Gastroesophageal sphincter (tissue), 4 donors: ENCODE measurements at places on chromosomes 5 and 9. TPM values are rescaled to one million over a fixed set of nuclear protein-coding genes. Genes with fewer than 3 reads are reported as not detected.

DNA sequence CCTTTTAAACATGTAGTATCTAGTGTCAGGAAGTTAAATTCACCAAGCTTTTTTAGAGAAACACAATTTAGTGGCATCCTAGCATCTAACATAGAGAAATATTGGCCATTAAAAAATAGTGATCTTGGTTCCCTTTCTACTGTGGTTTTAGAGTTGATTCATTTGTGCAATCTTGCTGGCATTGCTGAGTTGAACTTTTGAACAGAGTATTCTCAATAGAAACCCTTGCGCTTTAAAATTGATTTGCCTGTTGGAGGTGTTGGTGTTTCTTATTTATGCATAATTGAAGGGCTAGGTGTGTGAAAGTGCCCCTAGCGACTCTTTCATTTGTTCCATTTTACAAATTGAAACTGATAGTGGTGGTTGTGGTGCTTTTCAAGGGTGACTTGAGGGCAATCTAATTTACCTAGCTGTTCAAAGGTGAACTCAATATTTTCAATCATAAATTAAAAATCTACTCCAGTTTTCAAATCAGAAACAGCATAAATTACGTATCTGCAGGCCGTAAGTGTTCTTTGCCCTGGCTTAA lies 73.0 kb upstream of the MPDZ start:
- ATAC-seq, result no peak

STC2 gene
- 116 TPM for total RNA-seq

IRGM gene
- total RNA-seq, result not detected

GRCh38 chr9:135887021-135887507 lies 20.3 kb downstream of the CAMSAP1 start:
- peak; percentile 41 for ATAC-seq

- no peak for ATAC-seq
These were observed 31.5 kb upstream of the MYORG start for GRCh38 chr9:34408173-34408572.

GRCh38 chr5:135315386-135315785 lies 83.6 kb downstream of the MACROH2A1 start:
- ATAC-seq, result no peak

DNA sequence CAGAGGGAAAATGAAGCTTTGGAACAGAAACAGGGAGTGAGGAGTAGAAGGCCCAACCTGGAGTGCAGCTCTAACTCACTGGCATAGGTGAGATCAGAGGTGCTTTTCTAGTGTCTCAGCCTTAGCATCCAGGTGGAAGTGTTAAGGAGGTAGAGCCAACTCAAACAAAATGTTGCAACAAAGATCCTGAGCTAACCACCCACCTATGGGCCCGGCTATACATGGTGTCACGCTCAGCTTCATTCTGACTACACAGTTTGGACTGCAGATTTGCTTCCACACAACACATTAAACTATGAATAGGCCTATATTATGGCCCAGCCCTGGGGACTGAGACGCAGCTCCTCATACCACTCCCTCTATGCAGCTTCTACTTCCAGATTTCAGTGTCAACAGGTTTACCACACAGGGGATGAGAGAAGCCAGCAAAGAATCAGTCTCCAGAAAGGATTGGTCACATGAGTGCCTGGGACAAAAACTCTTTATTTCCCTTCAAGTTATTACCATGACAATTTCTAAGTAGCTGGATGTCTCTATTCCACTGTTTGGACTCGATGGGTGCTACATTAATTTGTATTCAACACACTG lies 9.0 kb downstream of the C5orf63 start:
- ATAC-seq, result no peak

SLC6A7 gene
- total RNA-seq, result not detected

DNA sequence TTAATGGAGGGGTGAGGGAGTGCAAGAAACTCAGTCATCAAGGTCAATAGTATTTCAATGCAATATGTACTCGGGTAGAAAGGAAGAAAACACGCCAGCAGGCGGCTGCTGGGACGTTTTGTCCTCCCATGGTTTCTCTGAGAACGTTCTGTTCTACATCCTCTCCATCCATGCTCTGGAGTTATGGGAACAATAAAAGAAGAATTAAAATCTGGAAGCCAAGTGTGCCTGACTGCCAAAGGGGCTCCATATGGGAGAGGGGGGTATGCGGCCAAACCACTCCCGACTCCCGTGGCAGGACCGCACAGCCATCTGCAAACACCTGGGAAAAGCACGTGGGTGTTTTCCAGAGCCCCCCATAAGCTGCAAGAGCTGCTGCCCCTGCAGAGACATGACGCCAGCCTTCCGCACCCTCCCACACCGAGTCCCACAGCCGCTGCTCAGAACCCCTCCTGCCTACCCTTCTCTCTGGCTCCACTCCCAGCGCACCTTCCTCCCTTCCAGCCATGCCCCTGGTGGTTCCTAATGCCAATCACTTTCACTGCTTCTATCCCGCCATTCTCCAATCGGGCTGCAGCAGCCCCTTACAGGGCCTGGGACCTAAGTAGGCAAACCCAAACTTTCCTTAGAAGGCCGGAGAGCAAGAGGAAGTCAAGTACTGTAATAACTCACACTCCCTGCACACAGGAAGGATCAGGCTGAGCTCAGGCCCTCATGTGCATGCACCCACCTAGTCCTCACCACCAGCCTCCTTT lies 241.6 kb downstream of the SYK start:
- ATAC-seq, result no peak

SOHLH1 gene
- not detected for total RNA-seq

- no peak for ATAC-seq
These were observed 197.8 kb downstream of the FRMD3 start for GRCh38 chr9:83340451-83340850.

MYMK gene
- not detected for total RNA-seq

GRCh38 chr5:56670916-56671315 lies 144.4 kb upstream of the MAP3K1 start:
- ATAC-seq, result no peak

DNA sequence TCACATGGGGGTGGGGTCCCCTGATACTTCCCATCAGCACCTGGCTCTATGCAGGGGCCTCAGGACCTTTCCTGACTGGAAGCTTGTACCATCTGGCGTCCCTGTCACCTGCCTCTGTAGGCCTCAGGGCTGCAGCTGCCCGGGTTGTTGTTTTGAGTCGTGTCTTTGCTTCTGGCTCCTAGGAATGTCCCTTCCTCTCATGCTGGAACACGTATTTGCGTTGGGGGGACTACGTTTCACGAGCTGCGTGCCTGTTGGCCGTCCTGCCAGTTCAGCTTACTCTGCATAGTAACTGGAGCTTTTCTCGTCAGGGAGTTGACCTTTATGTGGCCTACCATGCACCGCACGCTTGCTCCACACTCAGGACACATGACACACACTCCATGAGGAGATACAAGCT lies 54.9 kb upstream of the IRX4 start:
- ATAC-seq, result no peak

- ATAC-seq, result no peak
These were observed 130.9 kb upstream of the RASA1 start for GRCh38 chr5:87136733-87137132.

FAM200C gene
- total RNA-seq, result 7.2 TPM

- ATAC-seq, result no peak
These were observed 124.2 kb downstream of the TLE1 start for GRCh38 chr9:81565144-81565543.

NR4A3 gene
- total RNA-seq, result 51.2 TPM

EIF4EBP3 gene
- total RNA-seq, result 8.1 TPM

- ATAC-seq, result no peak
These were observed 778.1 kb downstream of the TLR4 start for GRCh38 chr9:118482306-118482705.

DNA sequence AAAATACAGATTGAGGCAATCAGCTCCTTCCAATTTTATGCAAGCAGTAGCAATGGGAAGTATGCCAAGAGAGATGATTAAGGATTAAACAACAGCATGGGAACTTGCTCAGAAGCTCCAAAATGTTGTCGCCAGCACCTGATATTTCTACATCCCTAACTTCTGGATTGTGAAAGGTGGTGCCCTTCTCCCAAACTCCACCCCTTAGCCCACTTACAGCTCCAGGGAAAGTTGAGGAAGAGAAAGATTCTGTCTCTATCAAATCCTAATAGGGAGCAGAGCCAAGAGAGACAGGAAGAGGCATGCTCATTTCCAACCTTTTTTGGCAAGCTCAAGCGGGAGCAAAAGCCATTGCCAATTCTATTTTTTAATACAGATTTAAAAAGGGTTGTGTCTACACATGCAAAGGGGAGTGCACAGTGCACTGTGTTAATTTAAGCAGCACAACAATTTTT lies 92.4 kb upstream of the NR3C1 start:
- peak; percentile 43 for ATAC-seq

LHX3 gene
- not detected for total RNA-seq

ADAMTS2 gene
- 23.7 TPM for total RNA-seq

PCDHB9 gene
- total RNA-seq, result 10.9 TPM

CRB2 gene
- total RNA-seq, result not detected

DNA sequence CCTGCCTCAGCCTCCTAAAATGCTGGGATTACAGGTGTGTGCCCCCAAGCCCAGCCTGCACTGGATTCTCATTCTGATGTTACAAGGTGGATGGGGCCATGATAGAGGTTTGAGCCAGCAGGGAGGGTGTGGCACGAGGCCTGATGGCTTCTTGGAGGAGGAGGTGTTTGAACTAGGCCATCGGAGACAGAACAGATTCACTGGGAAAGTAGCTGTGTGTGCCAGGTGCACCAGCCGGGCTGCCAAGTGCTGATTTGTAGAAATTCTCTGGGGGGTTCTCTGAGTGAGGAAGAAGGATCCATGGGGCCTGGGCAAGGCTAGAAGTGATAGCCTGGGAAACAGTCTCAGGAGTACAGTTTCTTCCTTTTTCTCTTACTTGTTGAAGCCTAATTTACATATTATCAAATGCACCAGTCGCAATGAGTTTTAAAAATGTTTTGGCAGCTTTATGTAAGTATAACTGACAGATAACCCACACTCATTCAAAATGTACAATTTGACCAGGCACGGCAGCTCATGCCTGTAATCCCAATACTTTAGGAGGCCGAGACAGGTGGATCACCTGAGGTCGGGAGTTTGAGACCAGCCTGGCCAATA lies 31.1 kb upstream of the STXBP1 start:
- no peak for ATAC-seq

KIF4B gene
- 0.05 TPM for total RNA-seq

- no peak for ATAC-seq
These were observed 84.5 kb upstream of the VCAN start for GRCh38 chr5:83387041-83387440.

ADGRD2 gene
- not detected for total RNA-seq

UGCG gene
- 30.0 TPM for total RNA-seq

DNA sequence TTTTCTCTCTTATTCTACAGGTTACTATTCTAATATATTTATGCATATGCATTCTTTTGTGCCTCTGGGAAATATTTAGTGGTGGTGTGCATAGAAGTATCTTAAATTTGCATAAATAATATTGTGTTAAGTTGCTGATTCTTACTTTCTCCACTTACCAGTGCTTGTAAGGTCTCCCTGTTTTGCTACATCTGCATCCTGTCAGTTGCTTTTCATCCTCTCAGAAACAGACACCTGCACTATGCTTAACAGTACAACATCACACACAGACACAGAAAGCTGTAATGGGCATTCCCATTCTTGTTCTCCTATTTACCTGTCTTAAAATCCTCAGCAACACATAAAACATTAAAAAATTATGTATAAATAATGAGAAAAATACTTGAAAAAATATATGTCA lies 713.3 kb upstream of the RGMB start:
- ATAC-seq, result no peak

NXNL2 gene
- 0.62 TPM for total RNA-seq

DNA sequence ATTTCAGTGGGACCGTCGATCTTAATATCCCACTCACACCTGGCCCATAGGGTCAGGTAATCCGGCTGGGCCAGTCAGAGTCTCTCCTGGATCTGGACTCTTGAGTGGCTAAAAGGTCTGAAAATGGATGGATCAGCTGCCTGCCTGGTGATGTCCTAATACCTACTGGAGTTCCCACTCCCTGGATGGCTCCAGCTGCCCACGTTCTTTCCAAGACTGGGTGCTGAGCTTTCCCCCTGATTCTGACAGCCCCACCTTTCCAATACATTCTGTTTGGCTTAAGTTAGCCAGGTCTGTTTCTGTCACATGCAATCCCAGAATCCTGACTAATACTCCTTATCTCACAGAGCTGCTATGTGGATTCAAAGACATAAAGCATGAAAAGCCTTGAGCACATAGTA lies 10.2 kb downstream of the SH3PXD2B start:
- peak; percentile 33 for ATAC-seq

DNA sequence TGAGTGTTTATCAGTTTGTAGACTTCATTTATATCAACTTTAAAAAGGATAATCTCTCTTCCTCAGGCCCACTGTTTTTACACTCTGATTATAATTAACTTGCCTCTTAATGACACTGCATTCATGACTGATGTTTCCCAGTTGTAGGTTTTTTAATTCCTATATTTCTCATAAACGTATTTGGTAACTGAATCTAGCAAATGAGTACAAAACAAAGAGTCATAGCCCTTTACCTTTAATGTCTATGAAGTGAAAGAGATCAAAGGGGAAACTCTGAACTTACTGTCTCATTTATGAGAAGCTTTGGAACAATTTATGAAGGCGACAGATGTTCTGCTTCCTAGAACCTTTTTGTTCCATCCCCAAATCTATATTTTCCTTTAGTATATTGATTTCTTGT lies 56.6 kb upstream of the ABCA1 start:
- no peak for ATAC-seq

DNA sequence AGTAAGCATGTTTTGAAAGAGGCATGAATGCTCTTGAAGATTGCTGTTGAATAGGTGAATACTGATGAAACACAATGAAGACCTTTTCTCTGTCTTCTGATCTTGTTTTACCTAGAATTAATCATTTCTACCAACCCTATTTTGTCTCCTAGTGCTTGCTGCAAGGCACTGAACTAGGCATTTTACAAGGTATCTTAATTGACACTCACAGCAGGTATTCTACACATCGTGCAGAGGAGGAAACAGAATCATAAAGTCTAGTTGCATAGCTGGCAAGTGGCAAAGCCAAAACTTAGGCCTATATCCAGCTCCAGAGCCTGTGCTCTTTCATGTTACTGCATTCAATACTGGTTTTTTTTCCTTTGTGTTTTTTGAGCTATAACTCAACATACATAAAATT lies 50.7 kb downstream of the CTNNA1 start:
- ATAC-seq, result no peak

- no peak for ATAC-seq
These were observed 115.0 kb downstream of the PRKACG start for GRCh38 chr9:68898781-68899439.

GRCh38 chr9:18542837-18543405 lies 69.0 kb downstream of the ADAMTSL1 start:
- ATAC-seq, result no peak

FSTL4 gene
- 0.47 TPM for total RNA-seq

DNA sequence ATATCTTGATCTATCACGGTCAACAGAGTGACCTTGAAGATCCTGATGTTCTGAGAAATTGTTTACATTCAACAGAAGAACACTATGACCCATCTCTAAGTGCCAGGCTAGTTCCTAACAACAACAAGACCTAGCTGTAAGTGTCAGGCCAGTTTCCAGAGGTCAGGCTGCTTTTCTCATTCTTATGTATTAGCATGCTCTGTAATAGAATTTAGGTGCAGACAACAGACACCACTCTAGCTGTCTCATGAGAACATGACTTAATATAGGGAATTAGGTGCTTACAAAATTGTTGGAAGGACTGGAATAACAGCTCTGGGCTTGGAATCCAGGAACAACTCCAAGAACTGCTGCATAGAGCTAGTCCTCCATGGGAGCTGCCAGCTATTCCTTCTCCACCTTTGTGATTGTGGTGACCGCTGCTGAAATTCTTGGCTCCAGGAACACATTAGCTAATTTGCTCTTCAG lies 138.7 kb downstream of the SNX18 start:
- peak; percentile 88 for ATAC-seq
